ENCODE measurements at places on chromosomes 7 and 10.

GRCh38 chr10:86918022-86918471 lies 39.4 kb downstream of the MMRN2 start:
- no peak for DNase-seq

- DNase-seq, result no peak
These were observed 58.7 kb downstream of the CREB3L2 start for GRCh38 chr7:137943132-137943551.

- no peak for DNase-seq
These were observed 70.3 kb upstream of the FAM3C start for GRCh38 chr7:121466455-121466854.

DNA sequence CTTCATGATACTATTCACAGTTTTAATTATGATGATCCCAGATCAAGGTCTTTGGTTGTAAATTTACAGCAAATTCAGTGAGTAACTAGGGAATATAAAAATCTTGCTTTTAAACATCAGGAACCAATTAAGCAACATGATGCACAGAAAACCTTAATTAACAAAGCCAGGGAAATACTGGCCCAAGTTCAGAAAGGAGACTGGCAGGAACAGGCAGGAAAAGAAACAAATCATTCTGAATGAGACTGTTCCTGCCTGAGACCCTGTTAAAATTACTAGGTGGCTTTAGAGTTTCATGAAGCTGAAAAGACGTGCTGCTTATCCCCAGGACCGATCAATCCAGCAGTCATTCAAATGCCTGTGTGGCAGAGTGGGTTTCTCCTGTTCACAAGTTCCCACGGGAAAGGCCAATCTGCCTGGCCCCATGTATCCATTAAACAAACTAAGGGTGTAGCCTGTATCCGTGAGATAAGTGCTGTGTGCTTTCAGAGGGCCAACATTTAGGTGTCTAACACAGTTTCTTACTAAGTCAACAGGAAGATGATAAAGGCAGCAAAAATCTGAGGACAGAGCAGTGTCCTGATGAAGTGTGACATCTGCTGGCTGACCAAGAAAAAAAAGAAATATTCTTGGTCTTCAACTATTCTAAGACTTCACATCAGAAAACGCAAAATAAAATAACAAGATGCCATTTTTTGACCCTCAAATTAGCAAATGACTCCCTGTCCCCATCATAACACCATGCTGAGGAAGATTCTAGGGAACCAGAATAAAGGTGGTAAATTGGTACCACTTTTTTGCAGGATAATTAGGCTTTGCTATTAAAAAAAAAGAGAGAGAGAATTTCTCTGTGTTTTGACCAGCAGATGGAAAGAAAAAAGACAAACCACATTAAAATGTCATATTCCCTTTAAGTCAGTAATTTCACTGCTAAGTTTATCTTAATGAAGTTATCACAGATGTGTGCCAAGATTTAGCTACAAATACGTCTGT lies 34.2 kb downstream of the PUS7 start:
- DNase-seq, result no peak

- DNase-seq, result no peak
These were observed 108.4 kb upstream of the PALS2 start for GRCh38 chr7:24464861-24465260.

- DNase-seq, result no peak
These were observed 1.1 kb downstream of the AIFM2 start for GRCh38 chr10:70131560-70131937.

- no peak for DNase-seq
These were observed 60.8 kb upstream of the RAB11FIP2 start for GRCh38 chr10:118107541-118107940.

DNA sequence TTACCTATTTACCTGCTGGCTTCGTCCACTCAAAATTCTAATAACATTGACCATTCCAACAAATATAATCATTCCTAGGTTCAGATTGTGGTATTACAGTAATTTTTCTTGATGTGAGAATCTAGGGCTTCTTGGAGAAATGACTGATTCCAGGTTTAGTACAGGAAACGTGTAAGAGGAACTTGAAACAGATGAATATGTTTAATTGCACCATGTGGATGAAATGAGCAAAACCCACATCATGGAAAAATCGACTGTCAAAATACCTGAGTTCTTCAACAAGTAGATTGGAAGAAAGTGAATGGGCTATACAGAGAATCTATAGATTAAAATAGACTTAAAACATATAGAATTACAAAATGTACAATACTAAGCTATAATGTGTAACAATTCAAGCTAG lies 24.9 kb upstream of the OR9A4 start:
- no peak for DNase-seq

GRCh38 chr7:150384406-150385301 lies 5.5 kb downstream of the ZNF775 start:
- no peak for DNase-seq

DNA sequence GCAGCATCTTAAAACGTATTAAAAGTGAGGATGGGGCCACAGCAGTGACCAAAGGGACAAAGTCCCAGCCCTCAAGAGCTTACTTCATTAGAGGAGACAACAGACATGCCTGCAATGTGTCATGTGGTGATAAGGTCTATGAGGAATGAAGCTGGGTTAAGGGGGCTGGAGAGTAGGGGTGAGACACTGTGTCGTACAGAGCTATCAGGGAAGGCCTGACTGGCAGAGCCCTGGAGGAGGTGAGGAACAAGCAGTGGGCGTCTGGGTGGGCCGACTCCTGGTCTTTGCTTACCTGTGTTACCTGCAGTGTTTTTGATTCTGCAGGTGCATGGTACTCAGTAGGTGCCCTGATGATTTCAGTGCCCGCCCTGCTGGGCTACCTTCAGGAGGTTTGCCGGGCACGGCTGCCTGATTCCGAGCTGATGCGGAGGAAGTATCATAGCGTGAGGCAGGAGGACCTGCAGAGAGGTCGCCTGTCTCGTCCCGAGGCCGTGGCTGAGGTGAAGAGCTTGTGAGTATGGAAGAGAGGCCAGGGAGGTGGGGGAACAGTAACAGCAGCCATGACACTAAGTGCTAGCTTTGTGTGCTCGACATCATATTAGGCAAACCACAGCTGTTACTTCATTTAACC lies 7.6 kb downstream of the ZFYVE27 start:
- no peak for DNase-seq

GRCh38 chr7:105857009-105857952 lies 19.1 kb downstream of the ATXN7L1 start:
- no peak for DNase-seq

GRCh38 chr7:22631730-22632129 lies 95.3 kb upstream of the IL6 start:
- DNase-seq, result no peak

GRCh38 chr7:85673876-85674275 lies 487.0 kb upstream of the SEMA3D start:
- DNase-seq, result no peak

DNA sequence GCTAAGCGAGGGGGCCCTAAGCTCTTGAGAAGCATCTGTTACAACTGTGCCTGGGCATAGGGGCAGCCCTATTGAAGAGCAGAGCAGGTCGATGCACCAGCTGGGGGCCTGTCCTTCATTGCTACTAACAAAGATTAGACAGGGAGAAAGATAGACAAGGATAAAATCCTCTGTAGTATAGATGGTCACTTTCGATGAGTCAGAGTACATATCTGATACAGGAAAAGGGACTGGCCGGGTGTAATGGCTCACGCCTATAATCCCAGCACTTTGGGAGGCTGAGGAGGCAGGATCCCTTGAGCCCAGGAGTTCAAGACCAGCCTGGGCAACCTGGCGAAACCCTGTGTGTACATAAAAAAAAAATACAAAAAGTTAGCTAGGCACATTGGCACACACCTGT lies 13.6 kb downstream of the OPTN start:
- DNase-seq, result no peak

DNA sequence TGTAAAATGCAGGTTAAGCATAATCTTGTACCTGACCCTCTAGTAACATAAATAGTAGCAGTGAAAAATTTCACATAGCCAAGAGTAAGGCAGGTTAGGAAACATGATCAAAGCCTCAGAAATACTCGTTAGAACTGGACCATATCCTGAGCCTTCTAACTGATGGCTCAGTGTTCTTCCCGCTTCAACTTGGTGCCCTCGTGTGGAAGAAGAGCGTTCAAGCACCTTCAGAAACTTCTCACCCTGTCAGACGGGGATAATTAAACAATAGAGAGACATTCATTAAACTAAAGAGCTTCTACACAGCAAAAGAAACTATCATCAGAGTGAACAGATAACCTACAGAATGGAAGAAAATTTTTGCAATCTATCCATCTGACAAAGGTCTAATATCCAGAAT lies 124.5 kb downstream of the MYOF start:
- DNase-seq, result no peak

DNA sequence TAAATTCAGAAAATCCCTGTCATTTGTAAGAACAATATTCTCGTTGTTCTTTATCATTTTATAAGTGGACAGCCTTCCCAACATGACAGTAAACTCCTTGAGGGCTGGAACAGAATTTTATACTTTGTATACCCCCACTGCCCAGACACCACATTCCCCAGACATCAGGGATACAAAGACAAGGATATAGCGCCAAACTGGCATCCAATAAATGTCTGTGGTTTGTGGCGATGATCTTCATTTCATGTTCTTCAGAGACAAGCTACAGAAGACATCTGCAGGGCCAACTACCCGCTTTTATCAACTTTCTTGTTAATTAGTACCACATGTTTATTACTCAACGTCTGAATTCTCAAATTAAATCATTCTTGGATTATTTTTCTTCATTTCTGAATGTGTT lies 155.9 kb downstream of the ATE1 start:
- no peak for DNase-seq

GRCh38 chr10:97089209-97089870 lies 96.4 kb downstream of the SLIT1 start:
- DNase-seq, result no peak

- DNase-seq, result no peak
These were observed 440.7 kb upstream of the AKR1E2 start for GRCh38 chr10:4385231-4385870.

DNA sequence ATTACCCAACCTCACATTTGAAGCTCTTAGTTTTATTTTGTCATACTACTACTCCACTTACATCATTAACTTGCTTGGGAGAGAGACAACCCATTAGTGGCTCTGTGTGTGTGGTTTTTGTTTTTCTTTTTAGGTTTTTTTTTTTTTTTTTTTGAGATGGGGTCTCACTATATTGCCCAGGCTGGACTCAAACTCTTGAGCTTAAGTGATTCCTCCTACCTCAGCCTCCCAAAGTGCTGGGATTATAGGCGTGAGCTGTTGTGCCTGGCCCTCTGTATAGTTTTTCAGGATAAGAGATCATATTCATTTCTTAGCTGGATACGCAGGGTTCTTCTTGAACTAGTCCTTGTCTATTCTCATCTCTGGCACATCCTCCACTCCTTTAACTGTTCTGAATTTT lies 41.1 kb downstream of the KMT2E start:
- DNase-seq, result no peak

DNA sequence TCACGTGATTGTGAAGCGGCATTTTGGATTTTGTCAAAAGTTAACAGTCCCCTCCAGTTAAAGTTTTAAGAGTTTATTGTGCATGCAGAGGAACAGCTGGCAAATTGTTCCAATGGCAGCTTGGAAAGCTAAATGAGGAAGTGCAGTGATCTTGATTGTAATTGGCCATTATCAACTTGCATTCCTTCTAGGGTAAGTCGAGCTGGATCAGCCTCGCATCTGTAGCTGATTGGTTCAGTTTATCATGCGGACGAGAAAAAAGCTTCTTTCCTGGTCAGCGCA lies 566 bp downstream of the ZNF789 start:
- DNase-seq, result no peak

DNA sequence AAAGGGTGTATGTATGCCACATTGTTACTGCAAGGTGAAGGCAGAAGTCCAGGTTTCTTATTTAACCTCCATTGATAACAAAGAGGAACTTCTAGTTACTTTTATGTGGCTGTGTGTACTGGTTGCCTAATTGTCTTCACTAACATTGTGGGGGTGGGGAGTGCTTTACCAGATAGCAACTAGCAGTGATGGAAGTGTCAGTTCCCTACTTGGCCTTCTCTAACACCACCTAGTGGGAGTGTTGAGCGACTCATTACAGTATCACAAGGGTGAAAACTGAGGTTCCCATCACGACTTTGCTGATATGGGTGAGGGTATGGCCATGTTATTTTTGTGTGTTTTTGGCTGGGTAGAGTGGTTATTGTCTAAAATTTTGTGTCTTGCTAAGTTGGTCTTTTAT lies 274.4 kb downstream of the THSD7A start:
- DNase-seq, result no peak

DNA sequence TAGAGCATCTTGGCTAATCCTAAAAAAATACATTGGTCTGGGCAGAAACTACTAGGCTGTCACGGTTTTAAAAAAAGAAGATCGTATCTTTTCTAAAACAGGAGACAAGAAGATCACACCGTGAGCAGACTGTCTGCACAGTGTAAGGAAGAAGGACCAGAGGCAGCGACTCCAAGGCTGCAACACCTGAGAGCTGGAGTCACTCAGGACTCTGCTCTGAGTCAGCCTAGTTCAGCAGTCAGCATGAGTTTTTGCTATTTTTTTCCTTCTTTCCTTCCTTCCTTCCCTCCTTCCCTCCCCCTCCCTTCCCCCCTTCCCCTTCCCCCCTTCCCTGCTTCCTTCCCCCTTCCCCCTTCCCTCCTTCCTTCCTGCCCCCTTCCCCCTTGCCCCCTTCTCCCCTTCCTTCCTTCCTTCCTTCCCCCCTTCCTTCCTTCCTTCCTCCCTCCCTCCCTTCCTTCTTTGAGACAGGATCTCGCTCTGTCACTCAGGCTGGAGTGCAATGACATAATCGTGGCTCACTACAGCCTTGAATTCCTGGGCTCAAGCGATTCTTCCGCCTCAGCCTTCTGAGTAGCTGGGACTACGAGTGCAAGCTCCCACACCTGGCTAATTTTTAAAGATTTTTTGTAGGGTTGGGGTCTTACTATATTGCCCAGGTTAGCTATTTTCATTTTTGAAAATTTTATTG lies 24.4 kb downstream of the BAG3 start:
- no peak for DNase-seq

GRCh38 chr7:131945957-131946544 lies 389.6 kb upstream of the PODXL start:
- no peak for DNase-seq

GRCh38 chr10:133326223-133326551 lies 10.5 kb downstream of the CALY start:
- no peak for DNase-seq

DNA sequence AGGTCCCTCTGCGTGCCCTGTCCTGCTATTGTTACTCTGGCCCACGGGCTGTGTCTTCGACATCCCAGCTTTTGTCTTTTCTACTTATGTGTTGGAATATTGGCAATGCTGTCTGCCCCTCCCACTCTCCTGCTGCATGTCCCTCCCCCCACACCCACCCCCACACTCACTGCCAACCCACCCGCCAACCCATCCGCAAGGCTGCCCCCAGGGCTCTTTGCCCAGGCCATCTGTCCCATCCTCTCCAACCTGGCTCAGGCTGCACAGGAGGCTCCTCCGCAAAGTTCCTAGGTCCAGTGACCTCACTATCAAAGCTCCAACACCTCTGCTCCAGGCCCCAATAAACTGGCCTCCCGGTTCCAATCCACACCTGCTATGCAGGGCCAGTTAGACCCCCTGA lies 167.1 kb upstream of the PRR15 start:
- DNase-seq, result no peak

All from T-helper 1 cell (primary cell).